ENCODE measurements at places on chromosomes 5 and 9.

- DNase-seq: no peak
Measured at GRCh38 chr5:77568555-77568954, 70.0 kb downstream of the OTP start.

DNA sequence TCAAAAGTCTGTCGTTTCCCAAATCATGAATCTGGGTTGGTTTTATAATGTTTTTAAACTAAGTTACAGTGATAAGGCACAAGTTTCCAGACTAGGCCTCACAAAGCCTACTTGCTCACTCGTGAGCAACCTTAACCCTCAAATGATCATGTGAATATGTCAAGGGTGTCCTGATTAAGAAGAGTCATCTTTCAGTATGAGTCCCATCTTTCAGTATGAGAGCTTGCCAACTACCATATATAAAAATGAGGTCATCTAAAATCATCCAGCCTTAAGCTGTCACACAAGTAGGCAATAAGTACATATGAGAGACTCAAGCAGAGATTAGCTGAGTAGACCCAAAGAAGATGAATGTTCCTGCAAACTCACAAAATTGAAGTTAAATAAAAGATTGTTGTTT is 668.4 kb upstream of the FAM174A start:
- DNase-seq: no peak

DNA sequence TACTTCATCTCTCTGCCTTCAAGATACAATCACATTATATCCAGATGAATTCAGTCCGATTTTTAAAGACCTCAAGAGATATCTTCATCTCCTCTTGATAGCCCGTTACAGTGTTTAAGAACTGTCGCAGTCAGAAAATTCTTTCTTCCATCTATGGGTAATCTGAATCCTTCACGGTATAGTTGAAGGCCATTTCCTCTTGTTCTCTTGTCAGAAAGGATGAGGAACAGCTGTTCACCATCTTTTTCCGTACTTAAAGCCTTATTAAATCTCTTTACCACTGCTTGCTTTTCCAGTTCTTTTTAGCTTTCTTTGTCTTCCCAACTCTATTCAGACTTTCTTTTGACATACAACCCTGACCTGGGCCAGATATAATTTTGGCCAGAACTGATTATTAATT is 121.8 kb downstream of the XRCC4 start:
- no peak for DNase-seq

DNA sequence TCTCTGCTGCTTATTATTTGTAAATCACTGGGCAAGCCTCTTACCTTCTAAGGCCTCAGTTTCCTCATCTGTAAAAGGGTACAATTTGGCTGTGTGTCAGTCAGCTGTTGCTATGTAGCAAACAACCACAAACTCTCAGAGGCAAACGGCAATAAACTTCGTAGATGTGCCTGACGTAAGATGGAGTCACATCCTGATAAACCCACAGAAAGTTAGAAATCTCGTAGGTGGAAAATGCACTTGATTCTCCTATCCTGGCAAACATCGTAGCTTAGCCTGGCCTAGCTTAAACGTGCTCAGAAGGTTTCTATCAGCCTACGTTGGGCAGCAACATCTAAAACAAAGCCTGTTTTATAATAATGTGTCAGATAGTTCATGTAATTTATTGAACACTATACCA is 35.0 kb upstream of the UNC5A start:
- DNase-seq: no peak

DNA sequence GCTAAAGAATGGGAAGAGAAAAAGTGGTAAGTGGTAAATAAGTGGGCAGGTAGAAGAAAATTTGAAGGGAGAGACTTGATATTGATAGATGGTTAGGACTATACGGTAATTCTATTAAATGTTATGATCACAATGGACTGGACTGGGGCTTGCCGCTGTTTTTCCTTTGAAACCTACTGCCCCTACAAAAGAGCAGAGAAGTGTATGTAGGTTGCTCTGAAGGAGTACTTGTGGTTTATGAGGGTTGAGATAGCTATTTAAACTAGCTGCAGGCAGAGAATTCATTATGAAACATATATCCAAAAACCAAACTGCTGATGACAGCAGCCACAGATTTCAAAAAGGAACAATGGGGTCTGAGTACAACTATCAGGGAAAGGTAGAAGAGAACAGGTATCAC is 16.8 kb upstream of the HK3 start:
- DNase-seq: no peak

- peak; percentile 76 for DNase-seq
Measured at GRCh38 chr5:148864113-148864841, 37.9 kb downstream of the ADRB2 start.

DNA sequence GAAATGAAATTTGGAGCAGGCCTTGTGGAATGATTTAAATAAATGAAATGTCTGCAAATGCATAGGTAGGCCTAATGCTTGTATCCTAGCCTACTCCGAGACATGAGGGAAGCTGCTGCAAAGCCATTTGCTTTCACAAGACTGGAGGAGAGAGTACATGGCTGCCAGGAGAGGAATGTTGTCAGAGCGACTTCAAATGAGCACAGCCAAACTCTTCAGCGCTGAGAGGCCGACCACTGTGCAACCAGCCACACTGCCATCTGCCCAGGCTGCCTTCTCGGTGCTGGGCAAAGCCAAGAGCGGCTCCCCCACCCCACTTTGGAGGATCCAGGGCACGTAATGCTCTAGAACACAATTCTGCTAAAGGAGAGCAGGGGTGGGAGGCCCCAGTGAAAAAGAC is 122.6 kb downstream of the RASEF start:
- DNase-seq: no peak

- no peak for DNase-seq
Measured at GRCh38 chr5:9841516-9842170, 211.5 kb upstream of the TAS2R1 start.

GRCh38 chr9:7930613-7931012 is 131.0 kb upstream of the DMAC1 start:
- no peak for DNase-seq

All from EH (cell line).